ENCODE measurements at places on chromosomes 3 and 15. TPM values are rescaled to one million over a fixed set of nuclear protein-coding genes. Genes with fewer than 3 reads are reported as not detected.

EEFSEC gene
- total RNA-seq: 15.3 TPM

PATL2 gene
- total RNA-seq: 3.7 TPM

DNA sequence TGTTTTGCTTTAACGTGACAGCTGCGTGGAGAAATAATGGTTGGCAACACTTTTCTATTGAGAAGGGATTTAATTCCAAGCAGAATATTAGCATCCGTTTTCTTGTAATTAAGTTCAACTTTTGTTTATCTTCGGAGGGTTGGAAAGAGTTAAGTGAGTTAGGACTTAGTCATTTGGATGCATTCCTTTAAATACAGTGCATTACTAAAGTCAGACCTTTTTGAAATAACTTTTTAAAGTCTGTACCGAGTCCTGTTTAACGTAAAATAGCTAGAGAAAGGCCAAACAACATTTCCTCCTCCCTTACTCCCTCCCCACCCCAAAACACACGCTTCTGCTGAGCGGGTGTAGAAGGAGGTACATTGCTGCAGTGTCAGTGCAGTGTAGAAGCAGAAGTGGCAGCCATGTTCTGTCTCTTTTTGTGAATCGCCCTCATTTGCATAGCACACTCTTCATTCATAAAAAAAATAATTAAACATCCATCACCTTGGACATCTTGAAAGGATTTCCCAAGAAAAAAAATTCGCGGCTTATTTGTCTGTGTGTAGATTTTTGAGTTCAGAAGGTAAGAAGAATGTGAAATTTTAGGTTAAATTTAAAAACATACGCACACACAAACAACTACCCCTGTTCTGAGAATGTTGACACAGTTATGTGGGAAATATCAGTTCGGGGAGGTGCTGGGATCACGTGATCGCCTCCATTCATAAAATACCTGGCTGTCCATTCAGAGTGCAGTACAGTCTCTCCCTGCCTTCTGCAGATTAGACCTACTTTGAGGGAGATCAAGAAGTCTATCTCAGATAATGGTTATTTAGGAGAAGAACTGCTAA lies 1.6 kb downstream of the SPRED1 start:
- H3K27me3 ChIP-seq: no peaks in the 10 kb centered on the region
- H3K36me3 ChIP-seq: no peaks in the 10 kb centered on the region
- H3K4me1 ChIP-seq: peaks cover 27% of the 10 kb centered on the region
- no peak for DNase-seq

- H3K36me3 ChIP-seq: no peaks in the 10 kb centered on the region
- H3K27me3 ChIP-seq: no peaks in the 10 kb centered on the region
- H3K4me3 ChIP-seq: no peak overlapping the region
- DNase-seq: no peak
Measured at GRCh38 chr3:75272691-75273090, 391.4 kb upstream of the FRG2C start.

- no peak for DNase-seq
- no peaks in the 10 kb centered on the region for H3K36me3 ChIP-seq
- H3K4me3 ChIP-seq: no peak overlapping the region
- H3K27ac ChIP-seq: no peak overlapping the region
- no peaks in the 10 kb centered on the region for H3K27me3 ChIP-seq
Measured at GRCh38 chr15:70525551-70525950, 237.8 kb downstream of the UACA start.

DNA sequence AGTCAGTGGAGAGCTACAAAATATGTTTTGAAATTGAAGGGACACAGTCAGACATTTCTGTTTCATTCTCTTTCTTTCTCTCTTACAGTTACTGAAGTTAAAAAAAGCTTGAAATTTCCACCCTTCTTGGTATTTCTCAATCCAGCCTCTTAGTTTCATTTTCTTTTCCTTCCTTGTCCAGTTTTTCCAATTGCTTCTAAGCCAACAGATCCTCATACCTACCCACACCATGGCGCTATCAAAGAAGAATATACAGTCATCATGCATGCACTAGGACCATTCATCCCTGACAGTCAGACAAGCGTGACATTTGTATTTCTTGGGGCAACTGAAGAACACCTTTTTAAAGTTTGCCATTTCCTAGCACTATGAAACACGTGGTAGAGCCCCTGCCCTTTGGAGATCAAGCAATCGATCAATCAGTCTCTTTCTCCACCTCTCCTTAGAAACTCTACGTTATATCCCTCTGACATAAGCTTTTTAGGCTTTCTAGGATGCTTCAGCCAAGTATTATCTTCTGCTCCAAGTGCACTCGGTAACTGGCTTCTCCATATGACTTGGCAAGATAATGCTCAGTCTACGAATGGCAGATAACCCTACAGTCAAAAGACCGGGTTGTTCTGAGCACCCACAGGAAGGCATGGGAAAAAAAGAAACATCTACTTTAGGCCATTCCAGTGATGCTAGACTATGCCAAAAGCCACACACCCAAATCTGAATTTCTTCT lies 65.4 kb downstream of the FBN1 start:
- H3K4me1 ChIP-seq: no peaks in the 10 kb centered on the region
- H3K27me3 ChIP-seq: no peaks in the 10 kb centered on the region
- H3K27ac ChIP-seq: no peak overlapping the region
- H3K4me3 ChIP-seq: no peak overlapping the region
- DNase-seq: no peak

- no peaks in the 10 kb centered on the region for H3K36me3 ChIP-seq
- no peaks in the 10 kb centered on the region for H3K27me3 ChIP-seq
- H3K27ac ChIP-seq: no peak overlapping the region
- H3K4me1 ChIP-seq: no peaks in the 10 kb centered on the region
- DNase-seq: no peak
- no peak overlapping the region for H3K4me3 ChIP-seq
Measured at GRCh38 chr15:60548101-60548500, 69.2 kb upstream of the ICE2 start.

DNA sequence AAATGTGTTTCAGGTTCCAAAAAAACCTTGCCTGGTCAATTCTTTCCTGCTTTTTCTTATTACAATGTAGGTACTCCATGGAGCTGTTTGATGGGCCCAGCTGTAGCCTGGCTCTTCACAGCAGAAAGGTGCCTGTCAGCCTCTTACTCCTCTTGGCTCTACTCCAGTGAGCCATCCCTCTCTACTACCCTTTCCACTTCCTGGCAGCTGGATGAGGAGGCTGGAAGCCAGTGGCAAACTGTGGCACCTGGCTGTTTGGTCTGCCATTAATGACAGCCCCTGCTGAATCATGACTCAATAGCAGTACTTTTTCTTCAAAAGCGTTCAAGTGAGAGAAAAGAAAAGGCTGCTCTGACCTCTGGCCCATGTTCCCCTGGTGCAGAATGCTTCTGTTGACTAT lies 618.1 kb downstream of the PYDC2 start:
- no peak for DNase-seq
- H3K4me3 ChIP-seq: no peak overlapping the region
- H3K4me1 ChIP-seq: no peaks in the 10 kb centered on the region
- no peaks in the 10 kb centered on the region for H3K27me3 ChIP-seq
- H3K36me3 ChIP-seq: no peaks in the 10 kb centered on the region

All from upper lobe of right lung (tissue), 1 donor.